Bronchial epithelial cell (primary cell): ENCODE measurements at places on chromosomes 13 and 19. TPM values are rescaled to one million over a fixed set of nuclear protein-coding genes. Genes with fewer than 3 reads are reported as not detected.

DNA sequence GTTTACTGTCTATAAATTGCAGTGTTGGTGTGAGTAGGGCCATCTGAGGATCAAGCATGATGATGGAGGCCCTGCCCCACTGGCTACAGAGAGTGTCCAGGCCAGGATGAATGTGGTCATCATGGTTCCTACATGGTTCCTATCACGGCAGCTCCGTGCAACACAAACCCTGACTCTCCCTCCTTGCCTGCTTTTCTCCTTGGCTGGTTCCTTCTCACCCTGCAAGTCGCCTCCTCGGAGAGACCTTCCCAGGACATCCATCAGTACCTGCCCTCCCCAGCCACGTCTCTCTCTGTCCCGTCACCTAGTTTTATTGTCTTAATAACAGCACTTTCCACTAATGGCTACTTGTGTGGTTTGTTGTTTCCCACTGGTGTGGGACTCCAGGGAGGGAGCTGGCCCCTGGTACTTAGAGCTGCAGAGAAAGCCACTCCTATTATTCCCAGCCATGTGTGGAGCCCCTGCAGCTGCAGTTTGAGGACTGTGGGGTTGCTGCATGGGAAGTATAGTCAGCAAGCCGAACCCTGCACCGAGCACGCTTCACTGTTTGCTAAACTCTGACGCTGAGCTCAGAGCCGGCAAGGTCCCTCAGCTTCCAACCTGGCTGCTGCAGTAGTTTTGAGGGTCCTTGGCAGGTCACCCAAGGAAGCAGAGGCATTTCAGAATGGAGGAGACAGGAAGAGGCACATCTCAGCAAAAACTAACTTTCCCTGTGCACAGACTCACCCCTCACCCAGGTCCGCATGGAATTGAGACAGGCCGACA, 146.4 kb upstream of the VSTM2B start:
- DNase-seq = no peak

DNA sequence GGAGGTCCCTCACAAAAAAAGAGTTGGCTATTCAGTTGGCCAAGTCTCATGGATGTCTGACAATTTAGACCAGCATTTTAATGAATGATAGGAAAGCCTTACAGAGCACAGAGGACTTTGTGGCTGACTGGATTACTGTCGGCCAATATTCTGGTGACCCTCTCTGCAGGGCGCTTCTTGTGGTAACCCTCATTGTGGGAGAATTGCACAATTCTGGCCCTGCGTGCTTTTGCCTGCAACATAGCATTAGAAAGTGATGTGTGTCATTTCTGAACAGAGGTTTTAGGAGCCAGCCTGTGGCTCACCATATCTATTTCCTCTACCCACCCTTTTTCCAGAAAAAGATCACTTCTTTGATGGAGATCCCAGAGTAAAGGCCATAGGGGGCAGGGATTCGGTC, 71.4 kb downstream of the EFNB2 start:
- DNase-seq = no peak

- peak; percentile 13 for DNase-seq
Measured at GRCh38 chr19:34364830-34365462, at the start of gene GPI. GPI (plus strand) TSS chr19:34365196; CDS start chr19:34365267, 71 bp downstream.

DNA sequence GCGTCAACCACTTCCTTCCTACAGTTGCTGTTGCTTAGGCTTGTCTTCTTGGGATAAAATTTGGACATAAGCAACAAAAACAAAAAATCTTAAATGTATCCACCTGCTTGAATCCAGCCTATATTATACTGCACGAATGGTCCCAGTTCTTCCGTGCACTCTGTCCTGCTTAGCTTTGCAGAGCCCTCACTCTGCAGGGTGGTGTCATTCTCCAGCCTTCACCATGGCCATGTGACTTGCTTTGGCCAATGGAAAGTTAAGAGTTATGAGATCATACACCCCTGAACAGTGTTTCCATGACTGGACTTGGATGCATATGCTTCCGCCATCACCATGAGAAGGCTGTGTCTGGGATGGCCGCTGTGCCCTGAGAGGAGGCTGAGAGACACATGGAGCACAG, 27.4 kb upstream of the SACS start:
- DNase-seq = no peak

DNA sequence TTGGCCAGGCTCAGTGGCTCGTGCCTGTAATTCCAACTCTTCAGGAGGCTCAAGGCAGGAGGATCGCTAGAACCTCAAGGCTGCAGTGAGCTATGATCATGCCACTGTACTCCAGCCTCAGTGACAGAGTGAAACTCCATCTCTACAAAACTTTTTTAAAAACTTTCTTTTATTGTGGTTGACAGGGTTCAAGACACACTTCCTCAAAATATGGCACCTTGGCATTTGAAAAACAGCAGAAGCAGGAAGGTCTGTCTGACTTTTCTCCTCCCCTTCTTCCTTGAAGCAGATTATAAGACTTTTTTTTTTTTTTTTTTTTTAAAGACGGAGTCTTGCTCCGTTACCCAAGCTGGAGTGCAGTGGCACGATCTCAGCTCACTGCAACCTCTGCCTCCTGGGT, 100.3 kb downstream of the TM9SF2 start:
- DNase-seq = no peak

GRCh38 chr19:32924200-32924599, 47.6 kb downstream of the CEP89 start:
- DNase-seq = no peak

DNA sequence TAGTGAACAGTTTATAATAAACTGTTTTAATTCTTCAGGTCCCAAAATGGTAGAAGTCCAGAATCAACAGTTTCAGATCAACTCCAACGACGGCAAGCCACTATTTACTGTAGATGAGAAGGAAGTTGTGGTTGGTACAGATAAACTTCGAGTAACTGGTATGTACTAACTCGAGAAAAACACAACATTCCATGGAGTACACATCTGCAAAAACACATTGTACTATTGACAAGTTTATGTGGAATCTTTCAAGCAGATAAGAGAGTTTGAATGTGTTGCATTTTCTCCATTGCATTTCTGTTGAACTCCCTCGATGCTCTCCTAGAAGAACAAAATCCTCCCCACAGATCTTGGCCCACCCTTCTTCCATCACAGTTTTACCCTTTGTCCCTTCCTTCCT, 98.5 kb downstream of the SGCG start:
- no peak for DNase-seq

DNA sequence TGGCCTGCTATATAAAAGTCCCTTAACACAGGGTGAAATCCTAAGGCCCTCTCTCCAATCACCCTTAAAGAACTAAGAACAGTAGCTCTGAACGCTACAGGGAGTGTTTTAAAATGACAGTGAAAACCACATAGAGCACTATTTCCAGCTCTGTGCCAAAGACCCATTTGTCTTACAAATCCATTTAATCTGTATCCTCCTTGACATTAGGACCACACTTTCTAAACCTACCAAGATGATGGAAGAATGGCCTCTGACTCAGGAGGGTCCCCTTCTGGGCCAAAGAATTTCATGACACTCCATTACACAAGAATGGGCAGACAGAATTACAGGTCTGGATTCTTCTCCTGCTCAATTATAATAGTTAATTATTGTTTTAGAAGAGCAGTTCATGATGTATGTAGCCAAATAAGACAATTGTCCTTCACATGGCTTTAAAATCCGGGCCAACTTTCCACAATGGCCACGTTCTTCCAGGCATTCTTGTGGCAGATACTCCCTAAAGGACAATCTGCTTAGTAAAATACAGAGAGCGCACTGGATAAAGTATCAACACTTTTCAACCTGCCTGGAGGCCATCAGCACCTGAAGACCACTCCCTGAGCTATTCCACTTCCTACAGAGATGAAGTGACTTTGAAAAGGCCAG, 61.0 kb downstream of the STK24 start:
- DNase-seq = no peak

DNA sequence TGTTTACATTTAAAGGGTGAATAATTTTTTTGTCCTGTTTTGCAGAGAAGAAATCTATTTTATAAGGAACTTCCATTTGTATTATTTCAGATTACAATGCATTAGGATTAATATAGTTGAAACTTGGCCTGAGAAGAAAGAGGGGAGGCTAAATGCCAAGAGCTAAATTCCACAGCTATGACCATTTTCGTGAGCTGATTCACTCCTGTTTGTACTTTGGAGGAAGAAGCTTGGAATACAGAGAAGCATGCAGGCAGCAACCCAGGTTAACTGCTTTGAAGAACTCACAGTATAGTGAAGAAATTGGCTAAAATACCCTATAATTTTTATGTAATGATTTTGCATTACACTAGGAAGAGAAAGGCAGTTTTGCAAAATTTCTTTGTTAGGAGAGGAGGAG, 309.4 kb upstream of the KLF12 start:
- DNase-seq = peak; percentile 92

DNA sequence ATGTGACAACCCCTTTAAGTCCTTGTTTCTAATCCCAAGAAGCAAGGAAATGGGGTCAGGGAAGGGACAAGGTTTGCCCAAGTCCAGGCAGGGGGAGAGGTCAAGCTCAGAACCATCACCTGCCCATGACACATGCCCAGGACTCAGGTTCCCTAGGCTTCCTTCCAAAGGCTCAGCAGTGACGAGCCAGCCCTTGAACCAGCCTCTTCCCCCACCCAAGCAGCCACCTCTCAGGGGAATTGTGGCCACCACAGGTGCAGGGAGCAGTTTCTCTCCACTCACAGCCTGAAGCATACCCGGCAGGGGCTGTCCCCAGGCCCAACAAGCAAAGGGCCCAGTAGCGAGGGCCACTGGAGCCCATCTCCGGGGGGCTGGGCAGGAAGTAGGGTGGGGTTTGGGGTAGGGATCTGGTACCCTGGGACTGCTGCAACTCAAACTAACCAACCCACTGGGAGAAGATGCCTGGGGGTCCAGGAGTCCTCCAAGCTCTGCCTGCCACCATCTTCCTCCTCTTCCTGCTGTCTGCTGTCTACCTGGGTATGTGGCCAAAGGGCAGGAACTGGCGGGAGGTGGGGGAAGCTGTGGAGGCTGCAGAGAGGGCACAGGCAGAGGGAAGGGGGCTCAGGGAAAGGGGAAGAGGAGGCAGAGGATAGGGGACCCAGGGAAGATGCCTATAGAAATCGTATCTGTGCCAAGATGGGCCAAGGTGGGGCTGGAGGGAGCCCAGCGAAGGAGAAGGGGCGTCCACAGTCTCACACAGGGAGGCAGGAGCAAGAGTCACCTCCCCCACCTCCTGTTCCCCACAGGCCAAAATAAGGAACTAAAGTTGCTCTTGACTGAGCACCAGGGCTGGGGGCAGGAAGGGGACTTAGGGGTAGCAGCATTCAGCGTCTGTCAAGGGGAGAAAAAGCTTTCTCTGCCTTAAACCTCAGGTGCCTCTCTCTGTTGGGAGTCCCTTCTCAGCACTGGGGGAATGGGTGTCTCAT, at the start of gene CD79A:
CD79A (plus strand) TSS at position 433 of the 986 bp plus-strand sequence; CDS start at position 459, 26 bp downstream.
- no peak for DNase-seq

- no peak for DNase-seq
Measured at GRCh38 chr19:36032251-36033104, at the start of gene CLIP3. CLIP3 (minus strand) TSS chr19:36032873; CDS start chr19:36032357, 516 bp downstream.

DNA sequence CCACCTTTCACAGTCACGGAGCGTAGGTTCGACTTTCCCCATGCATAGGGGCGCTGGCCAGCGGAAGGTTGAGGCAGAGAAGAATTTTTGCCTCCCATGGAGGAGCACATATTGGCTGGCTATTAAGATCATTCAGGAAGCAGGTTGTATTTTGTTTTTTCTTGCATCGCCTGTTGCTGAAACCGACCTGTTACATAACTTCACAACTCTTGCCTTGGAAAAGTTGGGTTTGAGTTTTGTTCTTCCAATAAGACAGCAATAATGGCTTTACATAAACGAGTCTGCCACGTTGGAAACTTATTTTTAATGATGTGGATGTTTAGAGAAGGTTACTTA, 1.4 kb downstream of the UPF1 start:
- DNase-seq = no peak

DNA sequence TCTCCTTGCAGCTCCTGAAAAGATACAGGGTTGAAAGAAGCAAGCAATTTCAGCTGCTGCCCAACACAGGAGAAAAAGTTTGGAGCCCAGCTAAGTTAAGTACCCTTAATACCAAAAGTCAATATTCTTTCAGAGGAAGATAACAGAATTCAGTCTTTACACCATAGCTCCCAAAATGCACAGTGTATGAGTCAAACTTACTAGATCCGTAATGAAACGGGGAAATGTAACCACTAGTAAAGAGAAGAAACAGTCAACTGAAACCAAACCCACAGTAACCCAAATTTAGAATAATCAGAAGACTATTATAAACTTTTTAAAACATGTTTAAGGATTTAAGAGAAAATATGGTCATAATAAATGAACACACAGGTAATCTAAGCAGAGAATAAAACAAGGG, 45.2 kb downstream of the SUCLA2 start:
- no peak for DNase-seq

- DNase-seq = no peak
Measured at GRCh38 chr19:55495646-55496349, 7.6 kb downstream of the SSC5D start.

DNA sequence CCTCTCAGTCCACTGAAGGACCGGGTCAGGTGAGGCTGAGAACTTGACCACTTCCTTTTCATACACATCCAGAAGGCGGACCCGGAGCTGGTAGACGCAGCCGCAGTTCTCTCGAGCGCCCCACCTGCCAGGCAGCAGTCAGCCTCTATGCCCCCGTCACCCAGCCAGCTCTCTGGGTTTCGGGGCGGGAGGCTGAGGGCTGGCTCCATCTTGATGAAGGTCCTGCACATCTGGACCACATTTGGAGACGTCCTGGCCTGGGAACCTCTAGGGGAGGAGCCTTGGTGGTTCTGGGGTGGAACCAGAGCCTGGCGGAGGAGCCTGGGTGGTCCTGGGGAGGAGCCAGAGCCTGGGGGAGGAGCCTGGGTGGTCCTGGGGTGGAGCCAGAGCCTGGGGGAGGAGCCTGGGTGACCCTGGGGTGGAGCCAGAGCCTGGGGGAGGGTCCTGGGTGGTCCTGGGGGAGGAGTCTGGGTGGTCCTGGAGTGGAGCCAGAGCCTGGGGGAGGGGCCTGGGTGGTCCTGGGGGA, 14.3 kb downstream of the MRPS12 start:
- DNase-seq = no peak

- DNase-seq = no peak
Measured at GRCh38 chr19:46073268-46073922, 32.6 kb upstream of the IGFL4 start.

GRCh38 chr13:79779761-79780160, 298.8 kb downstream of the NDFIP2 start:
- DNase-seq = peak; percentile 79

VAV1 gene
- 0.51 and 0.53 TPM in 2 replicates for total RNA-seq

PRODH2 gene
- not detected in 2 replicates for total RNA-seq

RFPL4A gene
- total RNA-seq = not detected in 2 replicates

CBARP gene
- total RNA-seq = 1.2 and 2.9 TPM in 2 replicates

MAST1 gene
- total RNA-seq = 0.26 and 0.38 TPM in 2 replicates

AMER2 gene
- total RNA-seq = not detected in 2 replicates

ZNF726 gene
- 0.79 and 3.2 TPM in 2 replicates for total RNA-seq

ANGPTL8 gene
- not detected in 2 replicates for total RNA-seq
